Right renal pelvis (tissue), 4 donors: ENCODE measurements at places on chromosomes 16 and 17.

GRCh38 chr17:69486779-69487637 lies 72.5 kb downstream of the MAP2K6 start:
- DNase-seq: no peak

- no peak for DNase-seq
Observed at GRCh38 chr16:73220836-73221235, 172.9 kb upstream of the ZFHX3 start.

- no peak for DNase-seq
Observed at GRCh38 chr16:11016993-11017392, 72.6 kb downstream of the CLEC16A start.

DNA sequence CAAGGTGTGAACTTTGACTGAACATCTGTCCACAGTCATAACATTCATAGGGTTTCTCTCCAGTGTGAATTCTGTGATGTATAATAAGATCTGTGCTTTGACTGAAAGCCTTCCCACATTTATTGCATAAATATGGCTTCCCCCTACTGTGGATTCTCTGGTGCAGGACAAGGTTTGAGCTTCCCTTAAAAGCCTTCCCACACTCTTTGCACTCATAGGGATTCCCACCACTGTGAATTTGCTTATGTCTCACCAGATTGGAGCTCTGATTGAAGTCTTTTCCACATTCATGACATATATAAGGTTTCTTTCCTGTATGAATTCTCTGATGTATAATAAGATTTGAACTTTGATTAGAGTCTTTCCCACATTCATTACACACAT lies 8.3 kb downstream of the ZNF594 start:
- no peak for DNase-seq

DNA sequence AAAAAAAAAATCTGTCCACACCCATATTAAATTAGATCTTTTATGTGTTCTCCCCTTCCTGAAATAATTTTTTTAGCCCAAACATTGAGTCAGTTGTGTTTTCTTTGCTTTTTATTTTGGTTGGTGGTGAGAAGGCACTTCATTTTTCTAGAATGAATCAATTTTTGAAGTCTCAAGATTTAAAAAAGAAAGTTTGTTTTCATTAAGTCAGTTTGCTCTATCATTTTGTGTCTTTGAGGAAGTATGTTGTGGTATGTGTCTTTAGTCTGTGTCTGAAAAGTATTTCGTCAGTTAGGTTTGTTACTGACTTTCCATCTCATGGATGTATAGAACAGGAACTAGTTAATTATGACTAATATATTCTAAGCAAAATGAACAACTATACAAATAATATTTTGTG lies 3.8 kb downstream of the IGF2BP1 start:
- DNase-seq: no peak

DNA sequence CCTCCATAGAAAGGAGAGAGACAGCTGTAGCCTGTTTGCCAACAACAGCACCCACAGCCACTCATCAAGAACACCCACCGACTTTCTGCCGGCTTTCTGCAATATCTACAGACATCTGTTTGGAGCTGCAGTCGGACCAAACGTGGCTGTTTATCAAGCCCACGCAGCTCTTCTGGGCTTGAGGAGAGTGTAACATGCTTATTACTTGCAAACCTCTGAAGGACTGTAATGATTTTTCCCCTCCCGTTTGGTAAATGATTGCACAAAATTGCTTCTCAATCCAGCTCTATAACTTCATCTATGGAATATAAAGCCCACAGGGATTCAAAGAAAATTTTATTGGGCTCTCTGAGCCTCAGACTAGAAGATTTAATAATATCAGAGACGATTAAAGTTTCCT lies 100.5 kb downstream of the VAT1L start:
- DNase-seq: no peak

DNA sequence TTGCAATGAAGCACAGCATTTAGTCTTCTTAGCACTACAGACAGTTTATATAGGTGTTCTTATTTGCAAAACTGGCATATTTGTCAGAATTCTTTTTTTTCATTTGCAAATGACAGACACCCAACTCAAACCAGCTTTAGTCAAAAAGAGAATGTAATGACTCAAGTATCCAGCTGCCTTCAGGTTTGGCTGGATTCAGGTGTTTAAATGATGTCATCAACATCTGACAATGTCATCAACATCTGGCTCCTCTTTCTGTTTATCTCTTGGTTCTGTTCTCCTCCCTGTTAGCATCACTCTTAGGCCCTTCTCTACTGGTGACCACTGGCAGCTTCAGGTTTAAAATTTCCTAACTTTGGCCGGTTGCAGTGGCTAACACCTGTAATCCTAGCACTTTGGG lies 18.9 kb downstream of the TMC5 start:
- no peak for DNase-seq

GRCh38 chr16:11277607-11278337 lies 1.5 kb upstream of the PRM2 start:
- no peak for DNase-seq
